ENCODE measurements at places on chromosomes 3 and 15. TPM values are rescaled to one million over a fixed set of nuclear protein-coding genes. Genes with fewer than 3 reads are reported as not detected.

Gene KBTBD13
- total RNA-seq, result 0.30 TPM

- DNase-seq, result no peak
Measured at GRCh38 chr15:33907326-33907725, 61.0 kb upstream of the CHRM5 start.

DNA sequence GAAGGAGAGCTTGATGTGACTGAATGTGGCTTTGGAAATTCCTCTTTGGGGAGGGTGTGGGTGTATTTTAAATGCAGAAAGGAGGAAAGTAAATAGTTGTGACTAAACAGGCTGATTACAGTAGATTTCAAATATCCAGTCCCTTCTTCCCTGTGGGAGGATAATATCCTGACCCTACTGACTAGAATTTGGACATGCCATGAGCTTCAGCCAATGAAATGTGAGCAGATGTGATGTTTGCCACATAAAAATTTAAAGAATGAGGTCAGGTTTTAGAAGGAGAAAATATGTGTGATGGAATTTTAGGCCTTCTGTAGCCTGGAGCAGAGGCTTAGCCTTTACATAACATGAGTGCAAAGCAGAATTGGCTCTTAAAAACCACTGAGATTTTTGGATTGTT lies 1218.9 kb downstream of the ROBO2 start:
- no peak for DNase-seq

DNA sequence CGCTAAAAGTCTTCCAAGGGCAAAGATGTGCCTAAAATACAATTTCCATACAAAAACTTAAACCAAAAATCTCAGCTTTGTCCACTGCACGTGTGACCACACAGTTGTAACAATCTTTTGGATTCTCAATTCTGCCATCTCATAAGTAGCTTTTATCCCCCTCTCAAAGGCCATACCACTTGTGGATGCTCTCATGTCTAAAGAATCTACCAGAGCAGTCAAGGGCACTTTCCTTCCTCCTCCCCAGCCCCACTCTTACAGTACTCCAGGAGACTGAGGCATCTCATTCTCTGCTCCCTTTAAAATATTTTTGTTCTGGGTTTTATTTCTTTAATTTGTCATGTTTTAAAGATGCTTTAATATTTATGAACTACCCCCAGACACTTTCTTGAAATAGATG lies 102.3 kb upstream of the PFN2 start:
- no peak for DNase-seq
